Activated naive CD8-positive, alpha-beta T cell treated with anti-CD3 and anti-CD28 coated beads, Interleukin-2, amount 10 ng/mL, durations not matched to agents 7 days and 5 days (primary cell): ENCODE measurements at places on chromosomes 2 and 18. TPM values are rescaled to one million over a fixed set of nuclear protein-coding genes. Genes with fewer than 3 reads are reported as not detected.

DNA sequence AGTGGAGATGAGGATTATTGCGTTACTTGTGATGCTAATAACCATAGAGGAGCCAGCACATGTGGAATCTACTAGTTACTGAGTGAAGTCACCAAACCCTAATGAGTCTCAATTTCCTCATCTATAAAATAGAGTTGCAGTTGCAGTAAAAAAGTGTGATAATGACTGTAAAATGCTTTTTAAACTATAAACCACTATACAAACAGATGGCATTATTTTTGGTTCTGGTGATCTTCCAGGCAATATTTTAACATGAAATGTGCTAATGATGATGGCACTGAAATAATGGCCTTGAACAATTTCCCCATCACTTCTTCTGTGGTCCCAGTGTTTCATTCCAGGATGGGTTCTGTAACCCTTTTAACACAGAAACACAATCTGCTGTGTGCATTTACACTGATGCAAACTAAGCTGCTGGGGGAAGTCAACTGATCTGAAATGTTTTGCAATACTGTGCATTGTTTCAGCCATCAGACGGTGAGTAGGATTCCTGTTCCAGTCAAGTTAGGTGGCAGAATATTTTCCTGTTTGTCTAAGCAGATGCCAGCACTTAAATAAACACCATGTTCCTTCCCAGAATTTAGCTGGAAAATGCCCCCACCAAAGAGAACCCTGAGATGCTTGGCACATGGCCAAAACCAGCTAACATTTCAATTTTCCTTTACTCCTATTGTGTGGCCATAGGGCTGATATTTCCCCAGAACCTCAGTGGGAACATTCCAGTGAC, 52.6 kb downstream of the TACR1 start:
- DNase-seq: no peak

- no peak for DNase-seq
Measured at GRCh38 chr18:43650426-43650825, 373.1 kb upstream of the SYT4 start.

DNA sequence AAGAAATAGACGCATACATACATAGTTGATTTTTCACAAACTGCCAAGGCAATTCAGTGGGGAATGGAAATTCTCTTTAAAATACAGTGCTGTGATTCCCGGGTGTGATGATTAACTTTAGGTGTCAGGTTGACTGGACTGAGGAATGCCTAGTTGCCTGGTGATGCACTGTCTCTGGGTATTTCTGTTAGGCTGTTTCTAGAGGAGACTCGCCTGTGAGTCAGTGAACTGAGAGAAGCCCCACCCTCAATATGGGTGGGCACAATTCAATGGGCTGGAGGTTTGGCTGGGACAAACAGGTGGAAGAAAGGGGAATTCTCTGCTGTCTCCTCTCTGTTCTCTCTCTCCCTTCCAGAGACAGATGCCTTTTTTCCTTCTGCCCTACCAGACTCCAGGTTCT, 187.6 kb downstream of the ARHGAP28 start:
- no peak for DNase-seq

DNA sequence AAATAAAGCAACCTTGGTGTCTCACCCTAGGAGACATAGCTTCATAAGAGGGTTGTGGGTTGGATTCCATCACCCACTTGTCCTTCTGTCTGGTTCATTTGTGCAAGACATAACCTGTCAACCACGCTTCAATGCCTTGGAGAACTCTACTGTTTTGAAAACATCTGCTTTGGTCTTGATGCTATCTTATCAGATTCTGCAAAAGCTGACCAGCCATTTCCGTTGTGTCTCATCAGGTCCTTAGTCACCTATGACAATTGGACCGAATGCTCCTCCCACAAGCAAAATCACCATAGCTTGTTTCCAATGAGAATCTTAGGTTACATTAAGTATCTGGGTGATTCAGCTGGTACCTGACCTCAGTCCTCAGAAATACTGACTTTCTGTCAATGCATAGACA, 35.4 kb downstream of the STAT4 start:
- no peak for DNase-seq

- no peak for DNase-seq
Measured at GRCh38 chr2:129646107-129646506, 333.4 kb upstream of the RAB6C start.

DNA sequence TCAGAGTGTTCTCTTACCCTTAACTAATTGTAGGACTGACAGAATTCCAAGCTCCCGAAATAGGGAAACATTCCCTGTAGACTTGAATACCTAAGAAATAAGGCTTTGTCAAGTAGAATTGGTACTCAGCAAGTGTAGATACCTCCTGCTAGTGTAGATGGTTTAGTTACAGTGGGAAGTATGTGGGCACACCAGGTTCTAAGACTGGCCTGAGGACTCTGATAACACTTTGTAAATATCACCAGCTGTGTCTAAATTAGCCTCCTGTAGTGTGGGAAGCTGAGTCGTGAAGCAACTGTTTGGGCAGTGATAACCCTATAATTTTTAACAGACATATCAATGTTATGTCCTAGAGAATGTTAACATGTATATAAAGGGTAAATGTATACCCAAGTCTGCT, 304.5 kb downstream of the SLC8A1 start:
- DNase-seq: no peak

- DNase-seq: peak; percentile 33
Measured at GRCh38 chr2:166180951-166181812, 53.4 kb upstream of the SCN1A start.

DNA sequence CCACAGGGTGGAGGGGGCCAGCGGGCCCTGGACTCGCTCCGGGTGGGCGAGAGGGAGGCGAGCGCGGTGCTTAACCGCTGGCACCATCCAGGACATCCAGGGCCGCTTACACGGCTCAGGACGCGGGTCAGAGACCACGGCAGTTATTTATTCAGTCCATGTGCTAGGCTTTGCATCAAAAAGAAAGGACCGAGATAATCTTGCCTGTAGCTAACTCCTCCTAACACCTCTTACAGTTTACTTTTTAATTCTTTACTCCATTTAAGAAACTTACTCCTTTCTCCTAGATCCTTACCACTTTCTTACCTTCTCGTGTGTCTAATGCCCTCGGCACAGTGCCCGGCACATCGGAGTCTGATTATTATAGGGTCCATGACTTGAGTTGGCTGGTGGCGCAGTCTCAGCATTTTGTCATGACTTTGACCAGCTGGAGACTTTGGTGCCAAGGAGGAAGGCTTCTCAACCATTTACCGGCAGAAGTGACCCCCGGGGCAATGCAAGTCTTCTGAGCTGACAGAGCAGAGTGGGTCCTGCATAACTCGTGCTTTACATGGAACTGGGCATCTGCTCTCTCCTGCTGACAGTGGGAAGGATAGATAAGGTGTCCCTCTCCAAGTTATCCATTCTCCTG, 503 bp downstream of the ANXA4 start:
- no peak for DNase-seq

- no peak for DNase-seq
Measured at GRCh38 chr2:121149384-121149783, 135.6 kb downstream of the TFCP2L1 start.

GRCh38 chr2:62586981-62587380, 81.0 kb upstream of the TMEM17 start:
- DNase-seq: no peak

DNA sequence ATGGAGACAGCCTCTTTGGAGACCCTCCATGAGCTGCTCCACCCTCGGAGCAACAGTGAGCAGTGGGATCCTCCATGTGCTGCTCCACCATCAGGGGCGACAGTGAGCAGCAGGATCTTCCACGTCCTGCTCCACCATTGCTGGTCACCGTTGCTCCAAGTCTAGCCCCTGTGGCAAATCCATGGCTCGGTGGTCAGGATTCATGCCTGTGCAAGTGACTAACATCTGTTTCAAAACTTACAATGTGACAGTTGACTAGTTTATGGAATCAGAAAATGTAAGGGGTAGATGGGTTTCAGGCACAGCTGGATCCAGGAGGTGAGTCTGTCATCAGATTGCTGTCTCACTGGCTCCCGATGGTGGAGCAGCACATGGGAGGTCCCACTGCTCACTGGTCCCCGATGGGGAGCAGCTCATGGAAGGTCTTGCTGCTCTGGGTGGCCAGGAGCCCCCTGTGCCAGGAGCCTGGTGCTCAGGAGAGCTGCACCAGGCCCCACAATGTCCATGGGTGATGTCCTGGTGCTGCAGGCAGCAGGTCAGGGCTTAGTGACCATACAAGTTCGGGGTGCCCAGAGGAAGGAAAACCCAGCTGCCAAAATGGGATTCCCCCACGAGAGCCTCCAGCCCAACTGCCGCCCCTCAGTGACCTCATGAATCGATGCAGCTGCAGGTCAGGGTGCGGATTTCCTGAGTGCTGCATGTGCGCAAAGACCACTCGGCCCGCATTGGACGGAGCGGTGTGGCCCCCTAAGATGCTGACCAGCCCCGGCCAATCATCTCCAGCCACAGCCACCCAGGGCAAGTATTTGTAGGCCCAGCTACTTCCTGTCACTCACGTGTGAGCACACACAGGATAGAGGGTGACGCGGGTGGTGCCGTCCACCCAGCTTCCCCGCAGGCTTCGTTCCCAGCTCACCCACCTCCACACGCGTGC, 116.5 kb upstream of the OTOS start:
- no peak for DNase-seq

DNA sequence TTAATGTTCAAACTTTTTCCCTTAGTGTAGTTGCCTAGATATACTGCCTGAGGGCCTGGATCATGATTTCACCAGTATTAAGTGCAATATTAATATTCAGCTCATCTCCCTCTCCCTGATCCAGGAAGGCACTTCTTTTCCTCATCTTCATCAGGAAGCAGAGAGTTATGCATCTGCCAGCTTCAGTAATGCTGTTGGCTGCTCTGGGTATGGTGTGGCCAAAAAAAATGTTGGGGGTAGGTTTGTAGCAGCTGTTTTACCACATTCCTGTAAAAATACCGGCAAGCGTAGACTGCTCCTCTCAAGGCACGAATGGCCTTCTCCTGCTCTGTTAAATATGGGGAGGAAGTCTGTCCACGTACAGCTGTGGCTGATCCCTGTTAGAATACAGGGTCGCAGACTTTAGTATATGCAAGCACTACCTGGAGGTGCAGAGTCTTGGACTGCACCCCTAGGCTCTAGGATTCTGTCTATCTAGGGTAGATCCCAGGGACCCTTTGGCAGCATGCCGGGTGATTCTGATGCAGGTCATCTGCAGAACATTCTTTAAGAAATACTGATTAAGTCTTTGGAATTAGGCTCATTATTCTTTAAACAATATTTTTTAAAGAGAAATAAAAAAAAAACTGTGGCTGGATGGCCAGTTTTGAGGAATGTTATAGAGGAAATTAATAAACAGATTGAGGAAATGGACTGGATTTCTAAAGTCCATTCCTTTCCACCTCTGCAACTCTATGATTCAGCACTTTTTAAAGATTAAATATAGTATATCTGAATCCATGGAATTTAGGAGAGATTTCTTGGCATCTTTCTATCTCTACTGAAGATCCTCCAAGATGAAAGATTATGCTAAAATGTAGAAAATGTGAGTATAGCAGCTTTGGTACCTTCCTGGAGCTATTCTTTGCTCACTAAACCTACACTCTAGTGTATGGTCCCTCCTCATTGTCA, 21.0 kb upstream of the GLS start:
- DNase-seq: no peak

DNA sequence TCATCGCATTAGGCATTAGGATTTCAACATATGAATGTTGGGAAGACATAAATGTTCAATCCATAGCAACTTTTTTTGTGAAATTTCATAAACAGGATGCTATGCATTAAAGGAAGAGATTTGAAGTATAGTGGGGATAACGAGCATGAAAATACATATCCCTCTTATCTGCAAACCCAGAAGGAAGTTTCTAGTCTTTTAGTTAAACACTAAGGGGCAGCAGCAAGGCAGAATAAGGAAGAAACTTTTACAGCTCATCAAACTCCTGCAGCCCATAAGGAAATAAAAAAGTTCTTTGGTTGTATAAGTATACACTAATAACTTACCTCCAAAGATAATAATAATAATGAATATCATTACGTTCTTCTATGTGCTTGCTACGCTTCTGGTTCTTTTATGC, 81.5 kb downstream of the CD226 start:
- no peak for DNase-seq

GRCh38 chr2:224817676-224818075, 101.5 kb upstream of the CCDC195 start:
- no peak for DNase-seq

DNA sequence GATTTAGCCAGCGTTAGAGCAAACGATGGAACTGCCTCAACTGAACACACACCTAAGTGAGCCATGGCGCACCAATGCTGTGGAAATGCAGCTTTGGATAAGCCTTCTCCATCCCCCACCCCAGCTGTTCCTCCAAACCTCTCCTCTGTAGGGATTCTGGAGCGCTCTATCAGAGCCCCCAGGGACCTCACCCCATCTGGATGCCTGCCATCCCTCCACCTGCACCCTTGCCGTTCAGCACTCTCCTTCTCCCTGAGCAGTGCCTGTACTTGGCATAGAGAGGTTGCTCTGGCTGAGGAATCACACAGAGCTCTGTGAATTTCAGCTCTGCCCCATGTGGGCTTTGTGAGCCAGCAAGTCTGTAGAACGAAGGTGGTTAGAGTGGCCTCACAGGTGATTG, 42.8 kb upstream of the INHBB start:
- DNase-seq: no peak

Gene KCNG2
- not detected for total RNA-seq

Gene AQP12A
- total RNA-seq: not detected

Gene IL1RL1
- not detected for total RNA-seq

Gene RESP18
- total RNA-seq: not detected

Gene ZNF396
- total RNA-seq: 1.9 TPM
